ENCODE measurements at places on chromosomes 1 and 21.

GRCh38 chr1:89604414-89604735 is 28.5 kb upstream of the LRRC8C start:
- DNase-seq, result no peak

- DNase-seq, result peak; percentile 97
Measured at GRCh38 chr1:8873506-8874229, 4.8 kb downstream of the ENO1 start.

GRCh38 chr1:56639211-56639610 is 5.9 kb upstream of the PRKAA2 start:
- no peak for DNase-seq

DNA sequence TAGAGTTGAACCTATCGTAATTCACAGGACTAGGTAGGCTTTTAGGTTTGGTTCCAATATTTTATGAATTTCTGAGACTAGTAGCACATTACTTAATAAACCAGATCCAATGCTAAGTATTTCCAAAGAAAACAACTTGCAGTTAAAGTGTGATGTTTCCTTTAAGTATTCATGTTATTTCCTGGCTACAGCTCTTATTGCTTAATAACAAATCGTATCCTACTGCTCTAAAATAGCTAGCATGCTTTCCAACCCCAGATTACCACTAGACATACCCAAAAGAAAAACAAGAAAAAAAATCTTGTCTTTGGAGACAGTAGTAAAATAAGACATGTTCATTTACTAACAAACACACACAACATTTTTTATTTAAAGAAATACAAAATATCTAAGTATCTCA is 898 bp downstream of the KRTAP27-1 start:
- DNase-seq, result no peak

- peak; percentile 48 for DNase-seq
Measured at GRCh38 chr1:93695411-93696005, 13.9 kb upstream of the BCAR3 start.

DNA sequence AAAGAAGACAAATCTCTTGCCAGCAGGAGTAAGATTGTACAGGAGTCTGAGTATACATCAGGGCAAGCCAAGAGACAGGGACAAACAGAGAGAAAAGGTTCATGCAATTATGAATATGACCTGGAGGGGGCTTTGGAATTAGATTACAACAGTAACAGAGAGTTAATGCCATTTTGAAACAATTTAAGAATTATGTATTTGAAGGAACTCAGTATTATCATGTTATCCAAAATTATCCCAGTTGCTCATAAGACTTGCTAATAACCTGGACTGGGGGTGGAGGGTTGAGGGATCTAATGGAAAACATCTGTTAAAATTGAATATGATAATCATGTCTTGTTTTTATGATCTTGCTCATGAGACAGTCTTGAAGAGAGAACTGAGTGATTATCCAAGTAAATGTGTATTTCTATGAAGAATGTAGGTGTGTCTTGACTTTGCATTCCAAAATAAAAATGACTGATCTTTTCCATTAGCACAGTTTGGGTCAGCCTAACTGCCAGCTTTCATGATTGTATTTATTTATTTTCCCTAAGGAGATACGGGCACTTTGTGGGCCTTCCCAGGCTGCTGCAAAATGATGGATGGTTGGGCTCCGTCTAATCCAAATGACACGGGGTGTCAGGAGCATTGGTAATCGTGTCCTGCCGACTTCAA is 117.7 kb downstream of the ERG start:
- DNase-seq, result peak; percentile 28

- no peak for DNase-seq
Measured at GRCh38 chr1:26578167-26578566, 48.6 kb downstream of the RPS6KA1 start.

GRCh38 chr1:156177919-156178654 is 15.8 kb upstream of the SLC25A44 start:
- no peak for DNase-seq

DNA sequence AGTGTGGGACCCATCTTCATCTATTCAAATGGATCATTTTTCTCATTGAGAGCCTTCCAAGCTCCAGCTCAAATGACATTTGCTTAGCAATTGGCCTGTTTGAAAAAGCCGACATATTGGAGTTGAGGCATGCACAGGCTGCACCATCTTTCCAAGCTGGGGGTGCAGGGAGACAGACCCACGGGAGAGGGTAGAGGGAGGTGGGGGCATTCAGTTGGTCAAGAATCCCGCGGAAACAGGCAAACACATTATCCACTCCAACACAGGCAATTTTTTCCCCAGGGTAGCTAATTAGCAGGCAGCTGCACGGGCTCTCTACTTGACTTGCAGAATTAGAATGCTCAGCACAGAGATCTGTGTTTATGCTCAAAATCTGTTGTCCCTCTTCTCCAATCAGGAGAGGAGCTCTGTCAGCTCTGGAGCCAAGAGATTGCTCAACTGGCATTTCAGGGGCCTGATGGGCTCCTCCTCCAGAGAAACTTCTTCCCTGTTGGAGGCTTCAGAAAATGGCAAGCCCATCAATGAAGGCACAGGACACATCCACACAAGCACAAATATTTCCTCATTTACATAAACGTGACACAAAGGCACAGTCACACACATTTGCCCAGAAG is 267.8 kb downstream of the FOXD2 start:
- DNase-seq, result no peak

DNA sequence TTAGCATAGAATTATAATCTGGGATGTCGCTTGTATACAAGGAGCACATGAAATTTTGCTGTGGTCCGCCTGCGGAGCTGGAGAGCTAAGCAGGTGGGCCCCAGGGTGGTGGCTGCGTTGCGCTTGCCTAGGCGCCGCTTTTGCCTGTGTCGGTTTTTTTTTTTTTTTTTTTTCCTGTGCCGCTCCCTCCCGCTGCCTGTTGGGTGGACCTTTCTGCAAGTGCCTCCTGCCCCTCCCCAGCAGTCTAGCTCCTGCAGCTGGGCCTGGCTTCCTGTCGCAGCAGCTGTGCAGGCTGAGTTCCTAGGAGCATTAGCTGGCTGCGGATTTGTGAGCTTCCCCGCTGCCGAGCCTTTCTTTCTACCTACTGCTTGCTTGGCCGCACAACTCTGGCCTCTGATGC is 20.6 kb downstream of the PYHIN1 start:
- DNase-seq, result no peak

GRCh38 chr1:26122988-26123973 is 11.7 kb downstream of the PDIK1L start:
- no peak for DNase-seq

GRCh38 chr1:2382621-2383361 is 8.6 kb downstream of the MORN1 start:
- DNase-seq, result peak; percentile 23

GRCh38 chr1:181637998-181638397 is 154.7 kb downstream of the CACNA1E start:
- DNase-seq, result no peak

DNA sequence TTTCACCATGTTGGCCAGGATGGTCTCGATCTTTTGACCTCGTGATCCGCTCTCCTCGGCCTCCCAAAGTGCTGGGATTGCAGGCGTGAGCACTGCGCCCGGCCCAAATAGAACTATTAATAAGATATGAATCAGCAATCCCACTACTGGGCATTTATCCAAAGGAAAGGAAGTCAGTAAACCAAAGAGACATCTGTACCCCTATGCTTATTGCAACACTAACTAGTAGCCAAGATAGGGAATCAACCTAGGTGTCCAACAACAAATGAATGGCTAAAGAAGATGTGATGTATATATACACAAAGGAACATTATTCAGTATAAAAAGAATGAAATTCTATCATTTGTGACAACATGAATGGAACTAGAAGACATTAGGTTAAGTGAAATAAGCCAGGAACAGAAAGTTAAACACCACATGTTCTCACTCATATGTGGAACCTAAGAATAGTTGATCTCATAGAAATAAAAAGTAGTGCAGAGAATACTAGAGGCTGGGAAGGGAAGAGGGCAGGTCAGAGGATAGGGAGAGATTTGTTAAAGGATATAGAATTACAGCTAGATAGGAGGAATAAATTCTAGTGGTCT is 48.8 kb downstream of the XPR1 start:
- no peak for DNase-seq

DNA sequence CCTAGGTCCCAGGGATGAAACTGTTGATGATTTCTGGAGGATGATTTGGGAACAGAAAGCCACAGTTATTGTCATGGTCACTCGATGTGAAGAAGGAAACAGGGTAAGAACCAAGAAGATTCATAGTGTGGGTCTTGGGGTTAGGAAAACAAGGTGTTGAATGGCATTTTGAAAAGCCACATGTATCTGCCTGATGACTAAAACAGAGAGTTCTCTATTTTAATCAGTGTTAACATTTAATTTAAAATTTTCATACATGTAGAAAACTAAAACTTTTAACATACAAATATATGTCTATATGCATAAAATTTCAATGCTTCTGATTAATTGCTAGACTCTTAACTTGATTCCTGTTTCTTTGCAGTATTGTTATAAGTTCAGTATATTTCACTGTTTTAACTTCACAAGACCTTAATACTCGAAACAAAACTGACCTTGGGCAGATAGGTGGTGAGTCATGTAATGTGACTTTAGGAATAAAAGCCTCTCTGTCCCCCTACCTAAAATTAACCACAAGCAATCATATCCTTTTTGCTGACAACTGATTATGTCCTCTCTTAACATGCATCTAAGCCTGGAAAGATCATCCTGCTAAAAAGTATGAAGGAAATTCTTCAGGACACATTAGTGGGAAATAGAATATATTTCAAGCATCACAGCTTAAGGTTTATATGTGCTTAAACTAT is 95.6 kb downstream of the PTPRC start:
- DNase-seq, result no peak

DNA sequence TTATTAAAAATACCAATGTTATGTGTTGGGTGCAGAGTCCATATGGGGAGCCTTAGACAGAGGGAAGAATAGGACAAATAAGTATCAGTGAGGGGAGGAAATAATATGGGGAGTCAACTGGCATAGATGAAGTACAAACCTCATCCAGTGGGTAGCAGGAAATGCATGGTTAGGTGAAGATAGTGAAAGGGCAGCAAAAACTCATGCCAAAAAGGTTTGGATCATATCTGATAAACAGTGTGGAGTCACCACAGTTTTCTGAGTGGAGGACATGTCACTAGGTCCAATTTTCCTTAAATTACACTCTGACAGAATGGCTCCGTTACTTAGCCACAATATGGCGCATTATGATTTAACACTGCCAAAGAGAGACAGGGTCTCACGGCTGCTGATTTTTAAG is 10.3 kb downstream of the DUSP23 start:
- DNase-seq, result no peak

- DNase-seq, result no peak
Measured at GRCh38 chr1:204580862-204581261, 64.7 kb downstream of the MDM4 start.

GRCh38 chr1:9900142-9901043 is 9.7 kb downstream of the CTNNBIP1 start:
- peak; percentile 93 for DNase-seq

DNA sequence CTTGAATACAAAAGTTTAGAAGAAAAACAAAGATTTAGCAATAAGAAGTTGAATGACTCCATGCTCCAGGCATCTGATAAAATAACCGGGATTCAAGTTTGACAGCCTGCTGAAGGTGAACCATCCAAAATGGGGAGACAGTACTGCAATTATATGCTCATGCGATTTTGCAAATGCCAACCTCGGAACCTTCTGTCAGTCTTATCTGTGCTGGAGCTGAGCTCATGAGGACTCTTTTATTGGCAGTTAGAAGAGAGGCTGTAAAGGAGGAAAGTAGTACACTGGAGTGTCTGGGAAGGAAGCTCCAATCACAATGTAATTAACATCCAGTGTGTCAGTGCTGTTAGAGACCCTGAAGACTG is 170.0 kb downstream of the GALNT2 start:
- no peak for DNase-seq

- no peak for DNase-seq
Measured at GRCh38 chr1:23593042-23593521, 33.8 kb upstream of the ID3 start.

DNA sequence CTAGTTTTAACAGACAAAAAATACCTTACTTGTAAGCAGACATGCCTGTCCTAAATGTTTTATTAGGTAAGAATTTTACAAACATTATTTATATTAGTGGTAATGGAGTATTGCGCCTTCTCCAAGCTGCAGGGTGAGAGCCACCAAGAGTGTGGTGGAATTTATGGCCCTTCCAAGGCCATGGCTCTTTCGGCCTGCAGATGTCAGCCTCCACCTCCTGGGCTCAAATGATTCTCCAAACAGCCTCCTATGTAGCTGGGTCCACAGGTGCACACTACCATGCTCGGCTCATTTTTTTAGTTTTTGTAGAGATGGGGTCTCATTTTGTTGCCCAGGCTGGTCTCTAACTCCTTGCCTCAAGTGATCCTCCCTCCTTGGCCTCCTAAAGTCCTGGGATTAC is 56.3 kb downstream of the ITGB3BP start:
- DNase-seq, result no peak

- DNase-seq, result peak; percentile 54
Measured at GRCh38 chr1:176073524-176074157, 133.4 kb downstream of the COP1 start.

DNA sequence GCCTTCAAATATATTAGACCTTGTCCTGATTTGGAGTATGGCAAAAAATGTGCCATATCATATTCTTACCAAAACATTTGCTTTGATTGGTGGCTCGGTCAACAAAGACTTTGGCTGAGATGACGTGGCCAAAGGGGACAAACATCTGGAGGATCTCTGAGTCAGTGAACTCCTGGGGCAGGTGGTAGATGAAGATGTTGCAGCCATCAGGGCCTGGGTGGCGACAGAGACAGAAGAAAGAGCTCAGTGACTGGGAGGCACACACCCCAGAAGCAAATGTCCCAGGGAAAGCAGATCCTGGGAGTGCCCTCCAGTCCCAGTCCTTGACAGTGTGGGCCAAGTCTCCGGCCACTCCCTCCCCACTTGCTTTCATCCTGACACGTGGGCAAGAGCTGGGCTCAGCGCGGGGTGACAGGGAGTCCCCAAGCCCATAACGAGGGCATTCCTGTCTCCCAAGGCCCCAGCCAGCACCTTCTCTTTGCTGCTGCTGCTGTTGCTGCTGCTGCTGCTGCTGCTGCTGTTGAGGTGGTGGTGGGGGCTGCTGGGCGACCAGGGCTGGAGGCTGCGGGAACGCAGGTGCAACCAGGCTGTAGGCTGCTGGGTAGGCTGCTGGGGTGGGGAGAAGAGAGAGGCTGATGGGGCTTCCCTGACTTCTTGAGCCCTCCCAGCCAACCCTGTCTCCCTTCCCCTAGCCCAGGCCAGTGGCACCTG is 10.7 kb downstream of the CELF3 start:
- no peak for DNase-seq

GRCh38 chr1:45171575-45171974 is 34.8 kb downstream of the ZSWIM5 start:
- no peak for DNase-seq

DNA sequence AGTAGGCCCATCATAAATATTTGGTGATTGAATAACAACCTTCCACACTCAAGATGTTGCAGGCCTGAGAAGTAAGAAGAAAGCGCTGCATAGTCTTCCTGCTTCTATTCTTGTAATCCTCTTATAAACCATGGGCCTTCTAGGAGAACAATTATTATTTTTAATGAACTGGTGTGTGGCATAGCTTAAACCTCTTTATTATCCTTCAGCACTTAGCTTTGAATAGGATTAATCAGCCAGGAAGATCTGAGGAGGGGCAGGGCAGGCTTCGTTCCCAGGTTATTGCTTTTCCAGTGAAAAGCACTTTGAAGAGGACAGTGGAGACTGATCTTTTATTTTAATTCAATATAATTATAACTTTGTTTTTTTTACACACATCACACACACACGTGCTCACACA is 42.3 kb downstream of the KIF26B start:
- no peak for DNase-seq

All from suppressor macrophage (primary cell).